Left kidney (tissue), 8 donors: ENCODE measurements at places on chromosomes 4 and X. TPM values are rescaled to one million over a fixed set of nuclear protein-coding genes. Genes with fewer than 3 reads are reported as not detected.

The CLDN34 gene
- 0.18 TPM for polyA plus RNA-seq

The MRPS18C gene
- 65.5 TPM for polyA plus RNA-seq

The MTNR1A gene
- 1.7 TPM for polyA plus RNA-seq

The SLC26A1 gene
- polyA plus RNA-seq = 10.0 TPM

The CACNA1F gene
- polyA plus RNA-seq = 0.47 TPM

The IL9R gene
- polyA plus RNA-seq = 0.20 TPM

The CNGA1 gene
- 4.7 TPM for polyA plus RNA-seq

- DNase-seq = no peak
These were observed 624.1 kb upstream of the GNPDA2 start for GRCh38 chr4:45350438-45350837.

- peak; percentile 37 for DNase-seq
These were observed 5.5 kb downstream of the INPP4B start for GRCh38 chr4:142840516-142841123.

DNA sequence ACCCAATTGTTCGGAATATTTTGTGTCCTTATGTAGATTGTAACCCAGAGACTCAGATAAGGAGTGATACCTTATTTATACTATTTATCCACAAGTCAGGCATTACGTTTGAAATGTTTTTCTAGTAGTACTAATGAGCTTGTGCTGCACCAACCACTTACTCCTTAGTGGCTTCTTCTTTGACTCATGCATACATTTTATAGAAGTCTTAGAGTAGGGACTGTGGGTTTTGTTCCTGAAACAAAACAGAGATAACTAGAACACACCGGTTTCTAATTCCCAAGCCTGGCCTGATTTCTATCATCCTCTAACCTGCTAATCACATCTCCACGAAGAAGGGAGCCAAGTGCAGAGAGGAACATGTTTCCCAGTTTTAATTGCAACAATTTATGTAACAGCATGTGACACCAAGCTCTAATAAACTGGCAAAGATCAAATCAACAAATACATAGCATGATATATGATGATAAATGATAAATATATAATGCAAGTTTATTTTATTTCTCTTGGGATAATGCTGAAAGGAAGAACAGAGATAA is 32.3 kb downstream of the MGARP start:
- DNase-seq = no peak

- no peak for DNase-seq
These were observed 91.0 kb upstream of the TRIM2 start for GRCh38 chr4:153113061-153113837.

DNA sequence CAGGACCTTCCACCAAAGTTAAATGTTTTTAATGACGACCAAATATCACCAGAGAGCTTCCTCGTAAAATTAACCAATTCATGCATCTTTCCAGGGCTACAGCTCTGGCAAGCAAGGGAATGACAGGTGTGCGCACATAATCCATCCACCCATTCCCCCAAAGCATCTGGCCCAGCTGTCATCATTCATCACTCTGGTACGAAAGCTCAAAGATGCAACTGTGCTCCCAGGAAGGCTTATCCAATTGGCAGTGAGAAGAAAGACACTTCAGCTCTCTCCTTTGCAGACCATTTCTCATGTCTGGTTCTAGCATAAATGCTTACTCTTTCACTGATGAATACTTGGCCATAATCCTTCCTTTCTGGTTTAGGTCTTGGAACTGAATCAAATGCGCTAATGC is 139.2 kb downstream of the NSUN7 start:
- DNase-seq = no peak

DNA sequence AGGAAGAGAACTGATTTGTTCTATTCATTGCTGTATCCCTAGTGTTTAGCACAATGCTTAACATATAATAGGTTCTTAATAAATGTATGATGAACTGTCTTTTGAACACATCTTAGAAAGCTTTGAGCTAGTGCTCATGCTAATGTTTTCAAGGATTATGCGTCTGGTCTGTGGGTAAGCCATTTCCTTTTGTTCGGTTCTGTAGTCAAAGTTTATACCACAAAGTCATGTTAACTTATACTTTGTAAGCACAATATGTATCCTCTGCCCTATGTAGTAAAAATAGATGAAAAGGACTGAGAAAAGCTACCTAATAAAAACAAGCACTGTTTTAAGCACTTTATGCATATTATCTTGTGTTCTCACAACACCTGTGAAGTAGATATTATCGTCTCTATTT is 301.9 kb downstream of the GLUD2 start:
- DNase-seq = no peak

GRCh38 chrX:124240422-124240821 is 92.0 kb upstream of the TEX13D start:
- no peak for DNase-seq

DNA sequence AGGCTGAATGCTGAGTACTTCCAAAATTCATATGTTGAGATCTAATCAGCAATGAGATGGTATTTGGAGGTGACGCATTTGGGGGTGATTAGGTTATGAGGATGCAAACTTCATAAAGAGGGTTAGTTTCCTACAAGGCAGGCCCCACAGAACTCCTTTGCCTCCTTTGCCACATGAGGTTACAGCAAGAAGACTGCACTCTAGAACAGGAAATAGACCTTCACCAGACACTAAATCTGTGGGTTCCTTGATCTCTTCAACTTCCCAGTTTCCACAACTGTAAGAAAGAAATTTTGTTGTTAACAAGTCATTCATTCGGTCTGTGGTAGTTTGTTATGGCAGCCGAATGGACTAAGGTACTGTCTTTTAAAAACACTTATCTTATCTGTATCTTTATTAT is 681.9 kb upstream of the HS3ST1 start:
- DNase-seq = no peak

DNA sequence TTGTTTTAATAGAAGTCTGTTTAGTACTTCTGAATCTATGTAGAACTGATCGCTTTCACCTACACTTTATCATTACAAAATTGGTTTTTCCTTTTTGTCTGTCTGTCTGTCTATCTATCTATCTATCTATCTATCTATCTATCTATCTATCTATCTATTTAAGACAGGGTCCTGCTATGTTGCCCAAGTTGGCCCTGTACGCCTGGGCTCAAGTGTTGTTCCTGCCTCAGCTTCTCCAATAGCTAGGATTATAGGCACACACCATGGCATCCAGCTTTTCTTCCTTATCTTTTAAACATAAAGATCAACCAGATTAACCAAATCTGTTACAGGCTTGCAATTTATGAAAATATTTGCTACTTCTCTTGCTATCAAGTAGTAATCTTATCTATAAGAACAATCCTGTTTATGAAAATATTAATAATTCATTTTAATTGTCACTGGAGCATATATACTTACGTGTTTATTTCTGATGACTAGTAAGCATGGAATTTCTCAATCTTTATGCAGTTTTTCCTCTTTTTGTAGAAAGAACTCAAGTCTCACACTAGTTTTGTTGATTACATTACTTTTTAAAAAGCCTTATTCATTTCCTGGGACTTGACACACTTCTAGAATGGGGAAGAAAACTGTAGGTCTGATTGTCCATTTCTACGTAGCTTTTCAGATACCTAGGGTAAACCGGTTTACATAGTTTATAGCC is 24.5 kb downstream of the KIAA0232 start:
- no peak for DNase-seq

GRCh38 chr4:35175894-35176293 is 1068.4 kb downstream of the ARAP2 start:
- DNase-seq = no peak

GRCh38 chr4:75714704-75715103 is 9.7 kb upstream of the USO1 start:
- DNase-seq = no peak

- peak; percentile 12 for DNase-seq
These were observed 66.0 kb downstream of the UBE2K start for GRCh38 chr4:39763714-39764572.

DNA sequence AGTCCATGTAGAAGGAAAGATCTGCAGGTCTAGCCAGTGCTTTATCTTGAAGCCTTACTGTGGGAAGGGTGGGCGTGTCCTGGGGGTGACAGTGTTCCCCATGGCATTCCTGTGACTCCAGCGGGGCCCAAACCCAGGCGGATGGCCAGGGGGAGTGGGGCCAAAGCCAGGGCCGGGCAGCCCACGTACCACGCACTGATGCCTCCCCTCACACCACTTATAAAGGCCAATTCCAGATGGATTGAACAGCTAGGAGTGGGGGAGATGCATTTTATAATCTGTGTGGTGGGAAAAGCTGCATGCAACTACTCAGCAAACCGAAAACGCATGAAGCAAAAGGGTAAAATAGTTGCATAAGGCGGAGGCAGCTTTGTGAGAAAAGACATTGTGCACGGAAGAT is 36.4 kb downstream of the NELFA start:
- DNase-seq = no peak

DNA sequence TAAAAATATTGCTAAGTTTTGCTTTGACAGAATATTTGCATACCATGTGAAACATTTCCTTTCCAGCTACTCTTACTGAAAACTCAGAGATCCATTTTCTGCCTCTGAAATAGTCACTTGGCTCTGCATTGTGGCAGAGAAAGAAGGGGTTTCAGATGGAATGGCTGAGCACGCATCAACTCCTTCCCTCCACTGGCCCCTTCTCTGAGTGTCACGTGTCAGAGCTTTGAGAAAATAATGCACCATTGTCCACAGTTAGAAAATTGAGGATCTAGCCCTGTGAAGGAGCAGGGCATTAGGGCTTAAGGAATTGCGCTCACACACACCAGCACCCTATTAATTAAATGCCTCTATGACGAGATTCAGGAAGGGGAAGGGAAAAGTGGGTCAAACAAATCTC is 78.8 kb upstream of the FAT4 start:
- no peak for DNase-seq

GRCh38 chrX:130413415-130413814 is 11.6 kb downstream of the RBMX2 start:
- no peak for DNase-seq

DNA sequence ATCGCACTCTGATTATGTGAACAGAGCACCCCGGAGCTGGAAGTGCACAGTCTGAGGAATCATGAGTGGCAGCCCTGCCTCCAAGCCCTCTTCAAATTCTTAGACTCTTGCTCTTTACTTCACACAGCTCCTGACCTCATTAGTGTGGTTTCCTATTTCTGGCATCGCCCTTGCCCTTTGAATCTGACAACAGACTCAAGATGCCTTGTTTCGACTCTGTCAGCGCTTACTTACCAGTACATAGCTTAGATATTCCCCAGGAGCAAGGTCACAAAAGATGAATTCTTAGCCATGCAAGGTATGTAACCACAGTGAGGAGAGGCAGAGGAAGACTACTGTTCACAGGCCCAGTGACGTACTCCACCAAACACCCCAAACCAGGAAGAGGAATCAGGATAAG is 167.2 kb downstream of the KDR start:
- DNase-seq = no peak

- no peak for DNase-seq
These were observed 175.7 kb downstream of the DHX15 start for GRCh38 chr4:24408640-24409039.

DNA sequence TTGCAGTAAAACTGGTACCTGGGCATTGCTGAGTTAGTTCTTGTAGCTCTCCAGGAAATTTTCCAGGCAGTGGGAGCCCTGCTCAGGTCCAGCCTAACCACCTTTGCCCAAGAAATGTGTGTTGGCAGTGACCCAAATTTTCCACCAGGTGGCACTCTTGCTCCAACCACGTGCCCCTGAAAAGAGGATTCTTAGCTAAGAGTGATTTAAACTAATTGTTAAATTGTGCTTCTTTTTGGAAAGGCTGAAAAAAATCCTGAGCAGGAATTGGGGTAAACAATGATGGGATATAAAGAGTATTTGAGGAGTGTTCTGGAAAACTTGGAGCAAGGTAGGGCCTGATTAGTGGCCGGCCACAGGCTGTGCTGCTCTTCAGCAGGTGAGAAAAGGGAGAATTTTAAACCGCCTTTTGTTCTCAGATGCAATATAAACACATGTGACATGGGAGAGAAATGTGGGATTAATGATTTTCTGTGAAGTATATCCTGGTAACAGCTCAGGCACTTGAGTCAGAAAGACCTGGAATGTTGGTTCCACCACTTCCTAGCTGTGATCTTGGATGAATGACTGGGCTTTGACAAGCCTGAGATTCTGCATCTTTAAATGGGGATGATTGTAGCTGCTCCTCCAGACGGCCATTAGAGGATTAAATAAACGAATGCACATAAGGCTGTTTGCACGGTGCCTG is 219.6 kb downstream of the PTTG2 start:
- DNase-seq = peak; percentile 89

- DNase-seq = no peak
These were observed 1.9 kb downstream of the BCORL1 start for GRCh38 chrX:129984111-129984958.

DNA sequence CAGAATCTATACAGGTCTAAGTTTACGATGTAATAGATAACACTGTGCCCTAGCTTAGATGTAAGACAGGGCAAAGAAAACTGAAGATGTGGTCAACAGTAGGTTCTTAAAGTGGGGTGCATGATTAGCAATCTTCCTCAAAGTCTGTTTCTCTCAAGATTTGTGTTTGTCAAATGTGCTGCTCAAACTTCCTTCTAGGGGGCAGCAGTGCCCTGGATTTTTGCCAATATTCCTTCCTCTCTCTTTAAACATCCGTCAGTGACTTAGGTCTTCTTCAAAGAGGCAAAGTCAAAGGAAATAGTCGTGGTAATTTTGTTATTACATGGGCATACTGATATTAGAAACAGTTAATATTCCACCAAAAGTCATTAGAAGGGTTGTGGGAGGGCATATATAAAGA is 4.2 kb upstream of the PDHA2 start:
- peak; percentile 31 for DNase-seq

GRCh38 chrX:129737916-129738315 is 863 bp upstream of the XPNPEP2 start:
- DNase-seq = no peak

GRCh38 chr4:155564880-155565279 is 101.8 kb upstream of the GUCY1A1 start:
- no peak for DNase-seq

DNA sequence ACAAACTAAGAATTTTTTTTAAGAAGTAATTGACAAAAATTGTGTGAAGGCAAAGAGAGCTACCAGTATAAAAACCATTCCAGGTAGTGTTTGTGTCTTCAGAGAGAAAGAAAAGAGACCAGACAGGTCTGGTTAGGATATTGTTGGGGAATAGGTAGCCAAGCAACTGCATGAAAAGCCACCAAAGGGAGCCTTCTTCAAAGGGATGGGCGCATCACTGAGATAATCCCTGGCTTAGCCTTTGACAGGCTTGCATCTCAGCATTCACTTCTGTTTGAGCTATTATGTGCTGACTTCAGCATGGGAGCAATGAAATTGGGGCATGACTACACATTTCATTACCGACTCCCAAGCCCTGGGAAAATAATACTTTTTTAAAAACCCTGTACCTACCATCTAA is 496.6 kb downstream of the IL1RAPL1 start:
- no peak for DNase-seq

- DNase-seq = peak; percentile 70
These were observed 90.8 kb downstream of the DCTD start for GRCh38 chr4:182826391-182826790.
